Spleen (tissue), 13 donors: ENCODE measurements at places on chromosomes 1 and 21. TPM values are rescaled to one million over a fixed set of nuclear protein-coding genes. Genes with fewer than 3 reads are reported as not detected.
A peak's percentile ranks its signal among the peaks of the same experiment; 100 is the strongest.

AQP10 gene
- 0.46 TPM for total RNA-seq

HAO2 gene
- total RNA-seq = not detected

DNA sequence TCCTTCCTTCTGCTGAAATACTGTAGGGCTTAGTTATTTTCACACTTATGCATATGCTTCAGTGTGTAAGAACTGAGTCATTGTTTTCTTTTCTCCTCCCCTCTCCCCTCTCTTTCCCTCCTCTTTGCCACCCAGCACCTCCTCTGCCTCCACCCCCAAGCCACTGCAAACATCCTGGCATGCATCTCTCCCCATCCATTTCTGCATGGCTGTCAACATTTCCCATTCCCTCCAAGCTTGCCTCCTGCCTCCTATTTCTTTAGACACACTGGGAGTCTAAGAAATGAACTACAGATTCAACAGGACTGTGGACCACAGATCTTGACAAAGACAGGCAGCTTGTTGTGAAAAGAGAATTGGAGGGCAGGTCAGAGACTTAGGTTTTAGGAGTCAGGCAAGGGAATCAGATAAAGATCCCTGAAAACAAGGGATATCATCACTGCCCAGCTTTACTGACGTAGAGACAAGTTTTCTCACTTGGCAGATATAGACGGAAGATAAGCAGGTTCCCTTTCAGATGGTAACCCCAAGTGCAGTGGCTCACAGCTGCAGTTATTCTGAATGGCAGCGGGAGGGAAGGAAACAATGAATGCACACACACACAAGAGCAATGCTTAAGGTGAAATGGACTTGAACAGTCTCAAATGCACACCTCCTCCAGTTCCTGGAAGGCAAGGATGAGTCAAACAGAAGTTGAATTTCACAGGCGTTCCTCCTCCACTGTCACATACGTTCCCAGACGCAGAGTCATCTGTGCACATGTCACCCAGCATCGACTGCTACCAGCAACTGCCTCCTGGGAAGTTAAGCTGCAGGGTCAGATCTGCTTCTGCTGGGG lies 56.1 kb downstream of the HIVEP3 start:
- no peaks in the 10 kb centered on the region for H3K27me3 ChIP-seq
- no peak overlapping the region for H3K27ac ChIP-seq
- no peak for DNase-seq

DNA sequence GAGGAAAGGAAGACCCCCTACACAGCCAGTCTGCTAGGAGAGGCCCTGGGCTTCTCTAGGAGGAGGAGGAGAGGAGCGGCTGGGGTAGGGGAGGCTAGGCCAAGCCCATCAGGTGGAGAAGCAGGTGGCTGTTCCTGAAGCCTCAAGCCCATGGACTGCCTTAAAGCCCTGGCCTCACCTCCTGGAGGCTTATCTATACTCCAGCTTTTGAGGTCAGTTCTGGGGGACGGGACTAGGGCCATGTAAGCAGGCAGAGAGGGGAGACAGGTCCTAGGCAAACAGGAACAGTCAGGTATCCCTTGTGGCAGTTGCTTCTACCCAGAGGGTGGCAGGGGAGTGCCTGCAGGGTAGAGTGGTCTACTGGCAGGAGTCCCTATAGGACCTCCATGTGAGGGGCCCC lies 40.6 kb downstream of the KCNC4 start:
- H3K4me3 ChIP-seq = no peak overlapping the region
- no peak overlapping the region for H3K27ac ChIP-seq
- H3K27me3 ChIP-seq = no peaks in the 10 kb centered on the region
- DNase-seq = peak; percentile 29

- no peaks in the 10 kb centered on the region for H3K36me3 ChIP-seq
- H3K27me3 ChIP-seq = no peaks in the 10 kb centered on the region
- H3K27ac ChIP-seq = no peak overlapping the region
- H3K4me1 ChIP-seq = no peaks in the 10 kb centered on the region
- DNase-seq = no peak
Observed at GRCh38 chr1:158666037-158666436, 20.5 kb downstream of the SPTA1 start.

GRCh38 chr1:162696286-162696862 lies 64.1 kb downstream of the DDR2 start:
- no peak overlapping the region for H3K27ac ChIP-seq
- no peak for DNase-seq
- no peaks in the 10 kb centered on the region for H3K27me3 ChIP-seq
- no peak overlapping the region for H3K4me3 ChIP-seq

- peak; percentile 64 for DNase-seq
- H3K27ac ChIP-seq = peak overlapping the region; percentile 98
- H3K4me1 ChIP-seq = peaks cover 16% of the 10 kb centered on the region
- no peak overlapping the region for H3K4me3 ChIP-seq
- no peaks in the 10 kb centered on the region for H3K27me3 ChIP-seq
Observed at GRCh38 chr1:225464851-225465792, 37.3 kb upstream of the LBR start.

- no peak overlapping the region for H3K4me3 ChIP-seq
- no peaks in the 10 kb centered on the region for H3K27me3 ChIP-seq
- no peak for DNase-seq
Observed at GRCh38 chr1:246121533-246121932, 385.5 kb downstream of the SMYD3 start.

- no peak overlapping the region for H3K4me3 ChIP-seq
- H3K4me1 ChIP-seq = peaks cover 24% of the 10 kb centered on the region
- H3K27ac ChIP-seq = no peak overlapping the region
- no peaks in the 10 kb centered on the region for H3K27me3 ChIP-seq
- no peak for DNase-seq
Observed at GRCh38 chr1:51270751-51271150, 34.7 kb downstream of the RNF11 start.

DNA sequence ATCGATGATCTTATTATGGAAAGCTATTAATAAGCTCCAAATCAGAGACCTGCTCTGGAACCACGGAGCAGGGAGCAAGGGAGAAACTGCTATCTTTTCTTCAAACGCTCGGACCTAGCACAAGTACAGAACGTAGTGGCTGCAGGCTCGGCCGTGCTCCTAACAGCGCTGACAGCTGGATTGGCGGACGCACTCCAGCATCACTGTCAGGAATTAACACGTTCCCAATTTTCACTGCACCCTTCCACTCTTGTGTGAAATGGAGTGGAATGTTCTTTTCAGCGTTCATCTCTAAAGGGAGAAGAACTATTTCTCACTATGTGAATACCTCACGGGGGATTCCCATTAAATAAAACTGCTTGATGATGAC lies 106.9 kb downstream of the ZNF281 start:
- no peaks in the 10 kb centered on the region for H3K36me3 ChIP-seq
- no peaks in the 10 kb centered on the region for H3K27me3 ChIP-seq
- H3K4me3 ChIP-seq = peak overlapping the region; percentile 42
- DNase-seq = no peak
- H3K27ac ChIP-seq = peak overlapping the region; percentile 57

GRCh38 chr1:46062651-46063319 lies 69.6 kb downstream of the PIK3R3 start:
- DNase-seq = no peak
- peak overlapping the region; percentile 40 for H3K27ac ChIP-seq
- peaks cover 34% of the 10 kb centered on the region for H3K36me3 ChIP-seq
- H3K27me3 ChIP-seq = no peaks in the 10 kb centered on the region

DNA sequence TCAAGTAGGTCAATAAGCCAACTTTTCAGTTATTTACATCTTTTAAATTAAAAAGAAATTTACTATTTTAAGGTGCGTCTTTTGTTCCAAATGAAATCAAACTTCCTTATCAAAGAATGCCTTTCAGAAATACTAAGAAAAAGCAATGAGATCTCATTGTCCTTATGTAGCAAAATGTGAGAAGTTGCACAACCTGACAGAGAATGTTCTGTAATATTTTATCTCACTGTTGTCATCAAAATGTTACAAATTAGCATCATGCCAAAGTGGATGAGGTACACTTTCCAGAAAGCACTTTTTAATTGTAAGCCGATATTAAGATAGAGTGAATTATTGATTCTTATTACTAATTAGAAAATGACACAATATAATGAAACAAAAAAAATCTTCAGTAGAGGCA lies 50.4 kb downstream of the KCNT2 start:
- H3K36me3 ChIP-seq = no peaks in the 10 kb centered on the region
- no peak overlapping the region for H3K4me3 ChIP-seq
- no peaks in the 10 kb centered on the region for H3K27me3 ChIP-seq
- no peak for DNase-seq
- peaks cover 8% of the 10 kb centered on the region for H3K4me1 ChIP-seq

DNA sequence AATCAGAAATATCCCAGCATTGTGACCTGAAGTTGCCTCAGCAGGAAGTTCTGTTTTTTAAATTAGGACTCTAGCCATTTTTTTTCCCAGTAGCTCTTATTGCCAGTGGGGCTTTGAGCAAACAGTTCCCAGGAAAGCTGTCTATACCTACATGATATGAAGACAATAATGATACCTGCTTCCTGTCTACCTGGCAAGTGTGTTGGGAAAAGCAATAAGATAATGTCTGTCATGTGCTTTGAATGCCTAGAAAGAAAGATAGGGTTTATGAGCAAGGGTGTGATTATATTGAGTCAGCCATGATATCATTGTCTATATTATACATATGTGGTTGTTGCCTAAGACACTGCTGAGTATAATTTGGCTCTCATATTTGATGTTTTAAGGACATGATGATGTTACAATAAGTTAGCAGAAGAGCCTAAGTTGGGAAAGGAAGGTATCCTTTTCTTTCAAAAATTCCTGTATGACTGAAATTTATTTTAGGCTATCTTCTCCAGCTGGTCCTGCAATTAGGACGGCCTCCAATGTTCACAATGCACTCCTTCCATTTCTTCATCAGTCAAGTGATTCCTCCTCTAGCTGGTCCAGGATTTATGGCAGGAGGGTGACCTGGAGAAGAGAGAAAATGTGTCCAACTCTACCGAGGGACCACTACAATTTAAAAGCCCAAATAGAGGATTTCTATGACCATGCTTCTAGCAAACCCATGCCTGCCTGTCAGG lies 99.6 kb upstream of the CDC42BPA start:
- no peaks in the 10 kb centered on the region for H3K27me3 ChIP-seq
- DNase-seq = no peak
- H3K4me1 ChIP-seq = no peaks in the 10 kb centered on the region
- H3K36me3 ChIP-seq = no peaks in the 10 kb centered on the region

DNA sequence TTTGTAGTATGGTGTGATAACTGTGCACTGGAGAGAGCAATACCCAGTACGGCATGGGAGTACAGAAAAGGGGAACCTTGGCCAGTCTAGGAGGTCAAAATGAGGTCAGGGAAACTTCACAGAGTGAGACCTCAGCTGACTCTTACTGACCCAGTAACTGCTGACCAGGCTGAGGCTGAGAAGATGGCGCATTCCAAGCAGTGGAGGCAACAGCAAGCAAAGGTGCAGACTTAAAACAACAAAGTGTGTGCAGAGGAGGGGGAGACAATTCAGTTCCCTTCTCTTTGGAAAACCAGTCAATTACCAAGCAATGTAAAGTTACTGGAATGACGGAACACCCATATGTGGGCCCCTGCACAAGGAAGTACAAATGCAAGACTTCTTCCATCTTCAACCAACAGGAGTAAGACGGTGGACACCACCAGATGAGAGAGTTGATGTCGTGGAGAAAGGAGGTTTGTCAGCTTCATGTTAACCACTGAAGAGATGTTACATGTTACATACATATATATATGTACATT lies 54.6 kb upstream of the PRDX6 start:
- DNase-seq = no peak
- H3K4me3 ChIP-seq = no peak overlapping the region
- H3K27ac ChIP-seq = no peak overlapping the region

GRCh38 chr1:171389171-171389570 lies 75.2 kb downstream of the FMO4 start:
- no peaks in the 10 kb centered on the region for H3K36me3 ChIP-seq
- H3K27me3 ChIP-seq = no peaks in the 10 kb centered on the region
- no peak overlapping the region for H3K4me3 ChIP-seq

DNA sequence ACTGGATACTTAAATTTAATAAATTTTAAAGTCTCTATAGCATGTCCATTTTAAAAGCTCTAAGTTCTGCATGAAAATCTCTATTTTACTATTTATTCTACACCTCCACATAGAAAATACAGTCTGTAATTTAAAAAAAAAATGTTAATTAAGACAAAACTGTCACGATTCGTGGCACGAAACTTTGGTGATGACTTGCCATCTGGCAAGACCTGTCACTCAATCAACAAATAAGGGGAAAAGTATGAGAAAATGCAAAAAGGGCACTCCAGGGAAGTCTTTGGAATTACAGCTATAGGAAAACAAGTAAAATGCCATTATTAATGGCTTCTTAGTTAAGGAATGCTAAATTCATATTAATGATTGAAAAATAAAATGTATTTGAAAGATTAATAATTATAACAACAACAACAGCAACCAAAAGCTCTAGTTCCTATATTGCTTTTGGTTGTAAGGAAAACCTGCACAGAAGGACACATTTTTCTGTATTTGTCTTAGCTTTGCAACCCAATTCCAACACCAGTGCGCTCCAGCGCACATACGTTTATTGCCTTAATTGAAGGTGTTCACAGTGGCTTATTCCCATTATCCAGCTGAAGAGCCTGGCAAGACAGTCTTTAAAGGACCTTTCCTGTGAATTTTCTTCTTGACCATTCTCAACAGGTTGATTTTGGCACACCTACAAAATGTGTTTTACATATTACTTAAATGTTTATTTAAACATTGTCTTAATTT lies 107.8 kb downstream of the PLPPR5 start:
- H3K27me3 ChIP-seq = no peaks in the 10 kb centered on the region
- no peak for DNase-seq
- no peaks in the 10 kb centered on the region for H3K36me3 ChIP-seq
- H3K4me1 ChIP-seq = no peaks in the 10 kb centered on the region
- no peak overlapping the region for H3K4me3 ChIP-seq
- H3K27ac ChIP-seq = no peak overlapping the region

- H3K36me3 ChIP-seq = no peaks in the 10 kb centered on the region
- no peak overlapping the region for H3K4me3 ChIP-seq
- DNase-seq = peak; percentile 50
- H3K27ac ChIP-seq = peak overlapping the region; percentile 26
- H3K4me1 ChIP-seq = peaks cover 6% of the 10 kb centered on the region
Observed at GRCh38 chr1:44239331-44239960, 26.2 kb downstream of the DMAP1 start.

DNA sequence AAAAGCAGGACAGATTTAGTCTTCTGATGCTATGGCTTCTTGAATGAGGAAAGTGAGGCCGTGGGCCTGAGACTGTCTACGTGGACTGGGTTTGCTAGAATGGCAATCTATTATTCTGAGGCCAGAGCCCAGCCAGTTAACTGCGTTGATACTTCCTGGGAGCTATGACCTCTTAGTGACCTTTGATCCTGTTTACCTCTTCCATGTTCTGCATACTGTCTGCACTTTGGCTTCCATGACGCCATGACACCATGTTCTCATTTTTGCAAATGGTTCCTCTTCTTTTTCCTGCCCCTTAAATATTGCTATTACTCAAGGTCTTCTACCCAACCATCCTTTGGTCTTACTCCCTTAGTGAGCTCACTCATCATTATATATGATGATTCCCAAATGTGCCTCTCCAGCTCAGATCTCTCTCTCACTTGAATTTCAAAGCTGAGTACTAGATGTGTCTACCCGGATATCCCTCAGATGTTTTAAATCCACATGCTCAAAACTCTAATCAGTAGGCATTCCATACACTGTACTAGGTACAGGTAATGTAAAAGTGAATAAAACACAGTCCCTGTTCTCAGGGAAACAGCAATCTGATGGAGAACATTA lies 66.1 kb upstream of the ATP1A1 start:
- no peak for DNase-seq
- no peak overlapping the region for H3K4me3 ChIP-seq
- H3K27ac ChIP-seq = no peak overlapping the region

- H3K4me3 ChIP-seq = no peak overlapping the region
- no peak for DNase-seq
- no peaks in the 10 kb centered on the region for H3K36me3 ChIP-seq
- H3K27ac ChIP-seq = no peak overlapping the region
- no peaks in the 10 kb centered on the region for H3K4me1 ChIP-seq
Observed at GRCh38 chr1:75423136-75423535, 187.8 kb downstream of the SLC44A5 start.
